ENCODE measurements at places on chromosomes 12 and 14.

DNA sequence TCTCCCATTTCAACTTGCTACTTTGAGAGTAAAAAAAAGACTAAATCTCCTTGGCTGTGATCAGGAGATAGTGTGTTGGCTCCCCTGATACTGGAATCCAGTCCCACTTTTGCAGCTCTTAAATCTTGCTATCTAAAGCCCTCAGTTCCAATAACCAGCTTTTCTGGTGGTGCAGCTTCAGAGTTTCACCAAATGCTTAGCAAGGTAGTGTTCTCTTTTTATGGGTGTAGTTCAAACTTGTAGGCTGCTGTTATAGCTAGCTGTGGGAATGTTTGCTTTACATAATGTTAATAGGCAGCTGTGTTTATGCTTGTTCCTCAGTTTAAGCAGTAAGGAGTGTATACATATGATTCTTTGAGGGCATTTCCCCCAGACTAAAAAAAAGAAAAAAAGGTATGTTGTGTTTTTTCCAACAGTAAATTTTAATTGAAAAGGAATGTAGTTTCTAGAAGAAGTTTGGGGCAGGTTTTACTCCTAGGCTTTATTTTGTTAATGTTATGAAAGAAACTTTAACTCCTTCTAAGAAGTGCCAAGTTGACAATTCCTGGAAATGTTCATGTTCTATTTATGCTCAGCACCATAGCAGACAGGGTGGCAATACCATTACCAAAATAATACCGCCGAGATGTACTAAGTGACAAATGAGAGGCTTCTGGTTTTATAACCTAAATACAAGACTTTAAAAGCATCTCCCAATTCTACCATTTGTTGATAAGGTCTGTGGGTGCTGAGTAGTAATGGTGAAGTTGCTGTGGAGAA lies 12.1 kb downstream of the CRADD start:
- DNase-seq = no peak

- no peak for DNase-seq
These were observed 32.5 kb upstream of the DUSP6 start for GRCh38 chr12:89384807-89385206.

DNA sequence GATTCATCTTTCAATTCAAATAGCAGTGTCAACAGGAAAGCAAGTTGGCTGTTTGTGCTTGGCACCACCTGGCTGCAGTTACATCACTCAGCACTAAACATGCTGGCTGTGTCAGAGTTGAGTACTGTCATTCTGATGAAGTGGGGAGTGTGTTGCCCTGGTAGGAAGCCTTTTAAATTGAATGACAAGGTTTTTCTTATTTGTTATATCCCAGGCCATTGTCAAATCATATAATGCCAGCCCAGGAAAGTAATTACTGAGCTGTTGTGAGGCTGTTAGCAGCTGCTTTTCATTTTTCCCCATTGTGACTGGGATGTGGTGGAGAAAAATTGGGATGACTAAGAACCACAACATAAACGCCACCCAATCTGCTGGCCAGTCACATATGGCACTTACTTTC lies 106.5 kb upstream of the PRKD1 start:
- no peak for DNase-seq

- no peak for DNase-seq
These were observed 20.1 kb upstream of the PLXNC1 start for GRCh38 chr12:94128280-94128679.

- DNase-seq = no peak
These were observed 3.1 kb upstream of the LMO3 start for GRCh38 chr12:16608946-16609539.

GRCh38 chr12:89461190-89461589 lies 63.4 kb downstream of the GALNT4 start:
- no peak for DNase-seq

DNA sequence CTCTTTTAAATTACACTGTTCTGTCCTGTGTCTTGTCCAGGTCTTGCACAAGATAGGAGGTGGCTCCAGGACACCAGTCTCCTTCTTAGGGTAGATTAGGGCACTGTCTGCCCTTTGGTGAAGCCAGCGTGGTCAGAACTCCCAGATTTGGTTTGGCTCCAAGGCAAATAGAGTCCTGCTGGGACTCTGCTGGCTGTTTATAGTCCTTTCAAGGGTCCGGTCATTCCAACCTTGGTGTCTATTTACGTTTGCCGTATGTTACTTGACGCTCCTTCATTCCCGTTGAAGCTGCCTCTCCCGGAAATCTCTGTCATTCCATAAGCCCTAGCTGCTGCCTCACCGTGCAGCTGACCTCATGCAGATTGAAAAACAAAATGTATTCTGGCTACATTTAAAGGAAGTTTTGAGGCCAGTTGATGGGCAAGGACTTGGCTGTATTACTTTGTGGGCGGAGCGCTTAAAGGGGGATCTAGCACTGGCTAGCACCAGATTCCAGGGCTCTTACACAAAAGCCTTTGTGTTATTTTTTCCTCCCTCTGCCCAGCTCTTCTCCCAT lies 180.6 kb downstream of the AKAP6 start:
- no peak for DNase-seq
